ENCODE measurements at places on chromosomes 5 and 9.

GRCh38 chr9:70760228-70760627 lies 345.8 kb upstream of the KLF9 start:
- DNase-seq, result no peak

DNA sequence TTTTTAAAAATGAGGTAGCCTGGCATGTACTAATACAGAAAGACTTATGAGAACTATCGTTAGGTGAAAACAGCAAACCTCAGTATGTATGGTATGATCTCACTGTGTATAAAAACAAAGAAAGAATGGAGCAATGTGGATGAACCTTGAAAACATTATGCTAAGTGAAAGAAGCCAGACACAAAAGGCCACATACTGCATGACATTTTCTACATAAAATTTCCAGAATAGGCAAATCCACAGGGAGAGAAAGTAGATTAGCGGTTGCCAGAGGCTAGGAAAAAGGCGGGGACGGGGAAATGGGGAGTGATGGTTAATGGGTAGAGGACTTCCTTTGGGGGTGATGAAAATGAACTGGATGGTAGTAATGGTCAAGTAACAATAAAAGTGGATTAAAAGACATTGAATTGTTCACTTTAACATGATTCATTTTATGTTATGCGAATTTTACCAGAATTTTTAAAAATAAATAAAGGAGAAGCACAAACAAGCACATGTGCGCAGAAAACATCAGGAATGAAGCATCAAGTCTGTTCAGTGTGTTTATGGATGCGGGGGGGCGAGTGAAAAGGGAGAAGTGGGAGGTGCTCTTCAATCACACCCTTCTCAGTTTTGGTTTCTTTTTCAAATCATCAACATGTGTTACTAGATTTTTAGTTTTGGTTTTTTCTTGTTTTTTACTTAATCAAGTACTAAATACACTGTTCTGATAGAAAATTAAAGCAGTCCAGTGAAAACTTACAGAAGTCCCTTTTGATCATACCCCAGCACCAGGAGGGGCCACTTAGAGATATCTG lies 16.3 kb downstream of the ROR2 start:
- DNase-seq, result no peak

- DNase-seq, result no peak
Measured at GRCh38 chr5:176432707-176433106, 15.5 kb upstream of the FAF2 start.

DNA sequence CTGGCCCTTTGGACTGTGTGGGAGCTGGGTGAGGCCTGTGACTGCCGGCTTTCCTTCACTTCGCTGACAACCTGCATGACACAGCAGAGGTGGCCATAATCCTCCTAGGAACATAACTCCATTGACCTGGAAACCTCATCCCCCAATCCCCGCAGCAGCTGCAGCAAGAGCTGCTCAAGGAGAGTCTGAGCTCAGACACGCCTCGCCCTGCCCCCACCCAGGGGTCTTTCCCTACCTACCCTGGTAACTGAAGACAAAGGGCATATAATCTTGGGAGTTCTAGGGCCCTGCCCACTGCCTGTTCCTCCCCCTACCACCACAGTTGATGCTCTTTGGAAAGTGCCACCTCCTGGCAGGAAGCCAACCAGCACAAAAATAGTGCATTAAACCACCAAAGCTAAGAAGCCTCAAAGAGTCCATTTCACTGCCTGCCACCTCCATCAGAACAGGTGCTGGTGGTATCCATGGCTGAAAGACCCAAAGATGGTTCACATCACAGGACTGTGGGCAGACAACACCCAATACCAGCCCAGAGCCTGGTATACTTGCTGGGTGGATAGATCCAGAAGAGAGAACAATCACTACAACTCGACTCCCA lies 18.4 kb downstream of the TRIM36 start:
- no peak for DNase-seq

- DNase-seq, result no peak
Measured at GRCh38 chr9:22337261-22337660, 109.4 kb upstream of the DMRTA1 start.

DNA sequence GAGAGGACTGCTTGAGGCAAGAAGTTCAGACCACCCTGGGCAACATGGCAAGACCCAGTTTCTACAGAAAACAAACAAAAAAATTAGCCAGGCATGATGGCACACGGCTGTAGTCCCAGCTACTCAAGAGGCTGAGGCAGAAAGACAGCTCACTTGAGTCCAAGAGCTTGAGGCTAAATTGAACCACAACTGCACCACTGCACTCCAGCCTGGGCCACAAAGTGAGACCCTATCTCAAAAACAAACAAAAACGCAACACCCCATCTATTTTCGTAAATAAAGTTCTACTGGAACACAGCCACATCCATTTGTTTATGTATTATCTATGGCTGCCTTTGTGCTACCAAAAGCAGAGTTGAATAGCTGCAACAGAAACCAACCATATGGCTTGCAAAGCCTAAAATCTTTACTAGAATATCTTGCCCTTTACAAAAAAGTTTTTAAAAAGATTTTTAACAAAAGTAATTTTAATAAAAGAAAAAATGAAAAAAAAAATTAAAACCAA lies 67.5 kb downstream of the SETX start:
- DNase-seq, result no peak

DNA sequence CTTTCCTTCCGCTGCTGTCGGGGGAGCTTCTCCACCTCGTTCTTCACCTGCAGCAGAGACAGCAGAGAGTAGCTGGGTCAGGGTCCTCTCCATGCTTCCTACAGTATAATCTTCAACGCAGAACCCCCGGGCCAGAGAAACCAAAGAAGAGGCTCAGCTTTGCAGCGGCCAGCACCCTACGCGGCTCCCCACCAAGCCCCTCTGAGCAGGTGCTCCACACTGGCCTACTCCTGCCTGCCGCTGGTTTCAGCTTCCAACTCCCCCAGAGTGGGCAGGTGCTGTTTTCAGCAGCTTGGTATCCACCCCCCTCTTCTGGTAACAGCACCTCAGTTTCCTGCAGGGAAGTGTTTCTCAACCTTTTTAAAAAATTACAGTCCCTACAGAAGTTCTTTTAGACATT lies 58.3 kb upstream of the FBXW11 start:
- DNase-seq, result no peak

DNA sequence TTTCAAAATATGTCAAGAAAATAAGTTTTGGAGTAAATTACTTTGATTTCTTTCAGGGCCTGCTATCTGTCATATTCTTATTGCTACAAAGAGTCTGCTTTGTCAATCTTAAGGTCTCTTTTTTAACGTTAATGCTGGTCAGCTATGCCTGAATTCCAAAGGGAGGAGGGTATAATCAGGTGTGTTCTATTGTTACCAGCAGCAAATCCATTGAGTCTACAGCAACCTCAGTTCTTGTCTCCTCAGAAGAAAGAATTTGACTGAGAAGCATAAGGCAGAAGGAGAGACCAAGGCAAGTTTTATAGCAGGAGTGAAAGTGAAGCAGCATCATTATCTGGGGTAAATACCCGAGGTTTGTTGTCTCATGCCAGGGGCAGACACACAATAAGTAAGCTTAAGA lies 23.7 kb upstream of the MINAR2 start:
- no peak for DNase-seq

DNA sequence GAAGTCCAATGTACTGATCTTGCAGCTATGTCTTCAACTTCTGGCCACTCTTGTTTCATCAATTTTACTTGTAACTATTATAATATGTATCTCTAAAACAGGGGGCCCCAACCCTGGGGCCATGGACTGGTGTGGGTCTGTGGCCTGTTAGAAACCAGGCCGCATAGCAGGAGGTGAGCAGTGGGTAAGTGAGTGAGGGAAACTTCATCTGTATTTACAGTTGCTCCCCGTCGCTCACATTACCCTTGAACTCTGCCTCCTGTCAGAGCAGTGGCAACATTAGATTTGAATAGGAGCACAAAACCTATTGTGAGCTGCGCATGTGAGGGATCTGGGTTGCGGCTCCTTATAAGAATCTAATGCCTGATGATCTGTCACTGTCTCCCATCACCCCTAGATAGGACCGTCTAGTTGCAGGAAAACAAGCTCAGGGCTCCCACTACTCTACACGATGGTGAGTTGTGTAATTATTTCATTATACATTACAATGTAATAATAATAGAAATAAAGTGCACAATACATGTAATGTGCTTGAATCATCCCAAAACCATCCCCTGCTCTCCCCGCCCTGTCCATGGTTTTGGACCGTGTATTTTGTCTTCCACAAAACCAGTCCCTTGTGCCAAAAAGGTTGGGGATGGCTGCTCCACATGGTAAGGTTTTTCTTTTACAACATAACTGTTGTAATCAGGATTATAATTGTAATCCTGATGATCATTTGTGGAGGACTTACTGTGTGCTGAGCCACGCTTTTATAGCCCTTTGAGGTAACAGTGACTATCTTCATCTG lies 26.9 kb upstream of the SH3PXD2B start:
- no peak for DNase-seq

DNA sequence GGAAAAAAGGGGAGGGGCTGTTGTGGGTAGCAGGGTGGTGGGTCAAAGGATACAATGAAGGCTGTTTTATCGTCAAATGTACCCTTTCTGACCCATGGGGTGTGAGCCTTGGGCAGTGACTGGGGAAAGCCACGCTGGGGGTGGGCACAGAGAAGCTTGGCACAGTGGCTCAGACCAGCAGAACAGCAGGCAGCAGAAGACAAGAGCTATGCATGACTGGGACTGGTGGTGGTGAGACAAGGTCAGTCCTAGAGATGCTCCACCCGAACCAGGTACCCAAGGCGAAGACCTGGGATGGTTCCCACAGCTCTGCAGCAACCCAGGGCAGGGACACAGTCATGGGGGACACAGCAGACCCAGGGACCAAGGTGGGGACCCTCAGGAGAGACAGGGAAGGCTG lies 38.3 kb downstream of the BICD2 start:
- no peak for DNase-seq

GRCh38 chr9:98833090-98833956 lies 25.9 kb downstream of the GALNT12 start:
- DNase-seq, result no peak

DNA sequence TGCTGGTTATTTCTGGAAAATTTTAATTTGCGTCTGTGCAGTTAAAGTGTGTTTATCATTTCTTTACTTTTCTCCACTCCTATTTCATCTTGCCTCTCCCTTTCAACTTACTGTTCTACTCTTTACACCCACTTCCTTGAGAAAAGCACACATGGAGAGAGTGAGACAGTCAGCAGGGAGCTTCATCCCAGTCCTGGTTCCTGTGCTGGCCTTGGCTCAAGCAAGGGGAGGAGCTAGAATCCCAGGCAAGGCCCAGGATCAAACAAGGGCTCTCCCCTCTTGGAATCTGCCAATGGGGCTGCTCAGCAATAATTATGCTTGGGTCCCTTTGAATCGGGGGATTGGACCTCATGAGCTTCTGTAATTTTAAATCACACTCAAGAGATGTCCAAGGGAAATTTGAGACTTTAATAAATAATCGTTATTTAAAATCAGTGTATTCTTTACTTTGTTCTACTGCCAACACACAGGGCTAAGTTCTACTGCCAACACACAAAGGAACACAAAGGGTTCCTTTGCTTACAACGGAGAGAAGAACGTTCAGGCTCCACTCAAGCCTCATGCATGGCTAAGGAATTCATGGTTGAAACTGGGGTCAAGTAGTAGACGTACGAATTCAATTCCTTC lies 439.3 kb upstream of the DAB2 start:
- no peak for DNase-seq

DNA sequence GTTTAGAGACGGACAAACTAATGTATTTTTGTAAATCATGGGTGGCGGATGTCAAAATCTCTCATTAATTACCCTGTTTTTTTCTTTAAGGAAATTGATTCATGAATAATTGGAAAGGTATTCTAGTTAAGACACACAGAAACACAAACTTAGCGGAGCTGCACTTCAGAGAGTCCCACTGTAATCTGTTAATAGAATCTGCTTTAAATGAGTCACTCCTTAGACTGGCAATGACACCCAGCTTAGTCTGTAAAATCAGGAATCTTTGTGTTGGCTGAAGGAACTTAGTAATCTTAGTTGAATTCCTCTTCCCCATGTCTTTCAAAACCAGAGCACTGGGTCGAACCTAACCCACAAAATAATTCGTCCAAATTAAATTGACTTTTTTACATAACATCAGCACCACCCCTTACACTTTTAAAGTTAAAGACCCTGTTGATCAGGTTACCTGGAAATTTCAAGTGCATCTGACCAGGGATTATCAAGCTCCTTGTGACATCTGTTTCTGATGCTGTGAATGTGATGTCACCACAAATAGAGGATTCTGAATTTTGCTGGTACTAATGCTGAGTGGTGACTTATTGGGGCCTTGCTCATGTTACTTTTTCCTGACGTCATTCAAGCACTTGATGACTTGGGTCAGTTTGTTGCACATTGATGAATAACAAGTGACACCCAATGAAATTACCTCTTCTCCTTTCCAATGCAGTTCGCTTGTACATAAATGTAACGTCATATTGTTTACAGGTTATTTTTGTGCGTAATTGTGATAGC lies 313.6 kb downstream of the KCTD16 start:
- DNase-seq, result no peak

DNA sequence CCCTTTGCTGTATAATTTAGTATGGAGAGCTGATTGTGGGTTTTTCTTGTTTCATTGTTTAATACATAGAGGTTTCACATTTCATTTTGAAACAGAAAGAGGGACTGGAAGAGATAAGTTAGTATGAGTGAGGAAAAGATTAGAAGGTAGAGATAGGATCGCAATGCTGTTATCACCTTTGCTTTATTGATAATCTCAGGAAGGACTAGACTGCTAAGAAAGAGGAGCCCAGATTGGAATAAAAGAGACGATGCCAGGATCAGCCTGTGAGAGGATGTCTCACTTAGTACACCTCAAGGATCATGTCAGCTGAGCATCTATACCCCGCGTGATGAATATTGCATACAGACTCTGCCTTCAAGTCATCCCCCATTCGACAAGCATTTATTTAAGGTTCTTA lies 178.0 kb upstream of the DMAC1 start:
- DNase-seq, result no peak

DNA sequence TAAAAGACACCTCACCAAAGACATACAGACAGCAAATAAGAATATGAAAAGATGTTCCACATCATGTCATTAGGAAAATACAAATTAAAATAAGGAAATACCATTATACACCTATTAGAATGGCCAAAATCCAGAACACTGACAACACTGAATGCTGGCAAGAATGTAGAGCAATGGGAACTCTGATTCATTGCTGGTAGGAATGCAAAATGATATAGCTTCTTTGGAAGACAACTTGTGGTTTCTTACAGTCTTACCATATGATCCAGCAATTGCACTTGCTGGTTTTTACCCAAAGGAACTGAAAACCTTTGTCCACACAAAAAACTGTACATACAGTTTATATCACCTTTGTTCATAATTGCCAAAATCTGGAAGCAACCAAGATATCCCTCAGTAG lies 6.5 kb downstream of the TMEM161B start:
- no peak for DNase-seq

- DNase-seq, result no peak
Measured at GRCh38 chr9:125359011-125359410, 97.4 kb downstream of the GAPVD1 start.

Data from stimulated activated CD8-positive, alpha-beta memory T cell treated with anti-CD3 and anti-CD28 coated beads, Interleukin-4, amount 100 ng/mL, for 1 hour (primary cell).